H7 (cell line): ENCODE measurements at places on chromosomes 7 and 10. TPM values are rescaled to one million over a fixed set of nuclear protein-coding genes. Genes with fewer than 3 reads are reported as not detected.

PTPRZ1 gene
- 49.9 and 78.1 TPM in 2 replicates for total RNA-seq

DNA sequence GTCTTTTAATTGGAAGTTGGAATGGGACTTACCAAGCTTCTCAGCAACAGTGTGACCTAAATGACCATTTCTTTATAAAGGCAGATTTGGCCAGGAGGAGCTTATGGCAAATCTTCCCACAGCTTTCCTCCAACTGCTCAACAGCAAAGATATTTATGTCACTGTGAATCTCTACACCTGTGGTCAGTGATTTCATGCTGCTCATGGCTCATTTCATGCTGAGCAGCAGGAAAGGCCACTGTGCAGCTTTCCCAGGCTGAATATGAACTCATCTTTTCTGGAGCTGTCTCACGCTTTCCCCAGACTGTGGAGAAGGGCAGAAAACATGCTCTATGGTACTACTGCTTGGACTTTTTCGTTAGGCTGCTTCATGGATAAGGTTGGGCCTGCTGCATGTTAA lies 29.8 kb downstream of the CALCR start:
- no peak for DNase-seq

FRAT2 gene
- 46.8 and 67.0 TPM in 2 replicates for total RNA-seq

DNA sequence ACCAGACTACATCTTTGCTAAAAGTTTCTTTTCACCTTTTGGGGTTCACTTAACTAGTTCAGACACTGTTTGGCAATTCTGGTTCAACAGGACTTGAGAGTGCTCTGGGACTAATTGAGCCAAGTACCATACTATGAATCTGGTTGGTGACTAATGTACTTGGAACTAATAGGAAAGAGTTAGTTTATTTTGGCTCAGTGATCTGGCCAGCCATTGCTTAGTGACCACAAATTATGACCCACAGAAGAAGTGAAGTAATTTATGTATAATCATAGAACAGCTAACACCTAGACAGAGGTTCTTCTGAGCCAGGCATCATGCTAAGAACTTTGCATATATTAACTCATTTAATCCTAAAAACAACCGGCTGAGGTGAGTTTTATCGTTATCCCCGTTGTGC lies 126.5 kb upstream of the JCAD start:
- no peak for DNase-seq

DNA sequence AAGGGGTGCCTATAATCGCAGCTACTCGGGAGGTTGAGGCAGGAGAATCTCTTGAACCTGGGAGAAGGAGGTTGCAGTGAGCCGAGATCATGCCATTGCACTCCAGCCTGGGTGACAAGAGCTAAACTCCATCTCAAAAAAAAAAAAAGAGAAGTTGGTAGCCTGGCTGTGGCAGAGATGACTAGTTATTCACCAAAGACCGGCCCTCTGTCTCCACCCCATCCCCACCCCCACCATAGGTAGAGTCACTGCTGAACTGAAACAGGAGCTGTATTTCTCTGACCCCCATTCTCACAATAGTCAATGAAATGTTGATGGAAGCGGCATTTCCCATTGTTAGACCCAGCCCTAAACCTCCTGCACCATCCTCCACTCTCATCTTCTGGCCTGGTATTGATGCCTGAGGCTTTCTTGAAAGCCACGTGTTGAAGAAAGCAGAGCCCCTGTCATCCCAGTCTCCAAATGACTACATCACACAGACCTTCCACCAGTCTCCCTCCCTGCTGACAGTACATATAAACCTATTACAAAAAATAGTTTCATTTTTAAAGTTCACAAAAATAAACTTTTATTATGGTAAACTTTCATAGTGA lies 9.4 kb upstream of the PIK3CG start:
- DNase-seq: no peak

CTAGE4 gene
- total RNA-seq: 4.9 and 7.5 TPM in 2 replicates

- DNase-seq: no peak
Measured at GRCh38 chr7:133234961-133235875, 17.7 kb upstream of the EXOC4 start.

DNA sequence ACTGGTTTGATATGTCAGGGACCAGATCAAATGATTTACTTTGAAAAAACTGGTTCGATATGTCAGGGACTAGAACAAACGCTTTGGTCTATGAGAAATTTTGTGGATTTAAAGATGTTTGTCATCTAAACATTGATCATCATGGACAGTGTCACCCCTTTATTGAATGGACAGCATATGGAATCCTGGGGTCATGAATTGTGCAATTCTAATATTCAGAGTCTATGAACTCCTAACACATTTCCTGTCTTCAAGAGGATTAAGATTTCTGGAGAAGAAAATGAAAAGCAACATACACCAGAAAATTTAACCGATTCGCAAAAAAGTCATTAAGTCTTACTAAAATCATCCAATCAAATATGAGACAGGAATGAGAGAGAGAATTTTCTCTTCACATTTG lies 106.4 kb upstream of the FAM133B start:
- no peak for DNase-seq

GRCh38 chr7:6709808-6710207 lies 3.1 kb upstream of the ZNF12 start:
- DNase-seq: no peak

DNA sequence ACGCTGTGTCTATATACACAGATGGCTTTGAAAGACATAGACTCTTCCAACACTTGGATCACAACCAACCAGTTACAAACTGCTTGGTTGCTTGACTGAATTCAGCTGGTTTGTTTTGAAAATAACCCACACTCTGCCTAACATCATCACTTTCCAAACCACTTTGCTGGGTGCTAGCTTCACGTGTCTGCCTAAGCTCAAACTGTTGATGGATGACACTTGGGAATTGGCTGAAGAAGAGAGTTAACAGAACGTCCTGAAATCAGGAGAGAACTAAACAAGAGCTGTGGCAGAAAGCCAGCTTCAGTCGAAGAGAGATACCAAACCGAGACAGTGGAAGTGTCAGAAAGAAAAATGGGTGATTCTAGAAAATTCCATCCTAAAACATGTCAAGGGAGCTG lies 420.8 kb upstream of the AUTS2 start:
- no peak for DNase-seq

DNA sequence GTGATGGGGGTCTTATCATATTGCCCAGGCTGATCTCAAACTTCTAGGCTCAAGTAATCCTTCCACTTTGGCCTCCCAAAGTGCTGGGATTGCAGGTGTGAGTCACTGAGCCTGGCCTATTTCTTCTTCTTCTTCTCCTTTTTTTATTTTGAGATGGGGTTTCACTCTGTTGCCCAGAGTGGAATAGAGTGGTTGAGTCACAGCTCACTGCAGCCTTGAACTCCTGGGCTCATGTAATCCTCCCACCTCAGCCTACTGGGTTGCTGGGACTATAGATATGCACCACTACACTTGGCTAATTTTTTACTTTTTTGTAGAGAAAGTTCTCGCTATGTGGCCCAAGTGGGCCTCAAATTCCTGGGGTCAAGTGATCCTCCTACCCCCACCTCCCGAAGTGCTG lies 124.3 kb downstream of the SKIDA1 start:
- DNase-seq: no peak

INMT gene
- total RNA-seq: 1.0 and 3.9 TPM in 2 replicates

MUC12 gene
- 1.8 and 10.4 TPM in 2 replicates for total RNA-seq

CALN1 gene
- 3.2 TPM in 2 replicates for total RNA-seq

DNA sequence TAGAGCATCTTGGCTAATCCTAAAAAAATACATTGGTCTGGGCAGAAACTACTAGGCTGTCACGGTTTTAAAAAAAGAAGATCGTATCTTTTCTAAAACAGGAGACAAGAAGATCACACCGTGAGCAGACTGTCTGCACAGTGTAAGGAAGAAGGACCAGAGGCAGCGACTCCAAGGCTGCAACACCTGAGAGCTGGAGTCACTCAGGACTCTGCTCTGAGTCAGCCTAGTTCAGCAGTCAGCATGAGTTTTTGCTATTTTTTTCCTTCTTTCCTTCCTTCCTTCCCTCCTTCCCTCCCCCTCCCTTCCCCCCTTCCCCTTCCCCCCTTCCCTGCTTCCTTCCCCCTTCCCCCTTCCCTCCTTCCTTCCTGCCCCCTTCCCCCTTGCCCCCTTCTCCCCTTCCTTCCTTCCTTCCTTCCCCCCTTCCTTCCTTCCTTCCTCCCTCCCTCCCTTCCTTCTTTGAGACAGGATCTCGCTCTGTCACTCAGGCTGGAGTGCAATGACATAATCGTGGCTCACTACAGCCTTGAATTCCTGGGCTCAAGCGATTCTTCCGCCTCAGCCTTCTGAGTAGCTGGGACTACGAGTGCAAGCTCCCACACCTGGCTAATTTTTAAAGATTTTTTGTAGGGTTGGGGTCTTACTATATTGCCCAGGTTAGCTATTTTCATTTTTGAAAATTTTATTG lies 24.4 kb downstream of the BAG3 start:
- no peak for DNase-seq
